ENCODE measurements at places on chromosomes 3 and 15. TPM values are rescaled to one million over a fixed set of nuclear protein-coding genes. Genes with fewer than 3 reads are reported as not detected.

DNA sequence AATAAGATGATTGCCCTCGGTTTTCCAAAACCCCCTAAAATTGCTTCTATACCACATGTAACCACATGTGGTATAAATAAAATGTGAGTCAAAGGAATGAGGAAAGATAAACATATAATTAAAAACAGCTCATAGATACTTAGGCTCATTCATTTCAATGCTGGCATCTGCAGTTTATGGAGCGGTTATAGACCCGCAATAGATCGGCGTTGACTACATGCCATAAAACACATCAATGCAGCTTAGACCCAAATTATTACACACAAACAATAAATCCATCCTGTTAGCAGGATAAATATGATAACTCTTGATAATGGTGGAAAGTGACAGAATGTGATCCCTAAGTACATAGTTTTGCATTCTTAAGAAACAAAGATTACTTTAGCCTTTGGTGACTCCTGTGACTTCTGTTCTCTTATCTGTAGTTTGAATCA, 143.7 kb downstream of the NR2F2 start:
- peaks cover 3% of the 10 kb centered on the region for H3K4me1 ChIP-seq
- DNase-seq = no peak
- no peak overlapping the region for H3K4me3 ChIP-seq

Gene PDZRN3
- total RNA-seq = 81.9 TPM

DNA sequence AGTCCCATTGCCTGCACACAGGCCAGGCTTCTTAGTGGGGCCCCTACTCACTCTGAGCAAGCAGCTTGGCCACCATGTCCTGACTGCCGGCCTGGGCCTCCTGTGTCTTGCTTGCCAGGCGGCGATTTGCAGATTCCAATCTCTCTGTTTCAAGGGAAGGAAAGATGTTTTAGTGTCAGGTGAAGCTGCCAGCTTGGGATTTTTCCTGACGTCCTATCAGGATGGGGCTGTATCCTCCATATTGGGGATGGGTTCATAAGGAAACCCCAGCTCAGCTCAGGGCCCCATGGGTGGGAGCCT, 8.5 kb downstream of the AMOTL2 start:
- H3K27me3 ChIP-seq = no peaks in the 10 kb centered on the region
- no peak overlapping the region for H3K4me3 ChIP-seq
- DNase-seq = no peak
- H3K4me1 ChIP-seq = peaks cover 41% of the 10 kb centered on the region
- peak overlapping the region; percentile 99 for H3K27ac ChIP-seq
- peaks cover 42% of the 10 kb centered on the region for H3K36me3 ChIP-seq

Gene TNFAIP8L3
- total RNA-seq = not detected

GRCh38 chr15:41051139-41051538, 64.9 kb downstream of the INO80 start:
- H3K27ac ChIP-seq = no peak overlapping the region
- H3K36me3 ChIP-seq = peaks cover 78% of the 10 kb centered on the region
- DNase-seq = no peak
- H3K27me3 ChIP-seq = no peaks in the 10 kb centered on the region
- H3K4me3 ChIP-seq = no peak overlapping the region

GRCh38 chr3:101512396-101512645, 691 bp downstream of the SENP7 start:
- peak overlapping the region; percentile 86 for H3K4me3 ChIP-seq
- H3K27ac ChIP-seq = peak overlapping the region; percentile 80
- H3K4me1 ChIP-seq = no peaks in the 10 kb centered on the region
- DNase-seq = no peak

Gene BNC1
- 4.7 TPM for total RNA-seq

Gene MIX23
- total RNA-seq = 60.7 TPM

- no peak overlapping the region for H3K4me3 ChIP-seq
- no peak for DNase-seq
- no peaks in the 10 kb centered on the region for H3K27me3 ChIP-seq
- no peak overlapping the region for H3K27ac ChIP-seq
- H3K4me1 ChIP-seq = peaks cover 21% of the 10 kb centered on the region
These were observed 833.9 kb downstream of the TUSC7 start for GRCh38 chr3:117543521-117543920.

Gene ADAMTS7
- 20.4 TPM for total RNA-seq

Gene TIGIT
- total RNA-seq = not detected

All from cardiac muscle cell (in vitro differentiated cells and primary cell).